RKO (cell line): ENCODE measurements at places on chromosomes 16 and 17.

DNA sequence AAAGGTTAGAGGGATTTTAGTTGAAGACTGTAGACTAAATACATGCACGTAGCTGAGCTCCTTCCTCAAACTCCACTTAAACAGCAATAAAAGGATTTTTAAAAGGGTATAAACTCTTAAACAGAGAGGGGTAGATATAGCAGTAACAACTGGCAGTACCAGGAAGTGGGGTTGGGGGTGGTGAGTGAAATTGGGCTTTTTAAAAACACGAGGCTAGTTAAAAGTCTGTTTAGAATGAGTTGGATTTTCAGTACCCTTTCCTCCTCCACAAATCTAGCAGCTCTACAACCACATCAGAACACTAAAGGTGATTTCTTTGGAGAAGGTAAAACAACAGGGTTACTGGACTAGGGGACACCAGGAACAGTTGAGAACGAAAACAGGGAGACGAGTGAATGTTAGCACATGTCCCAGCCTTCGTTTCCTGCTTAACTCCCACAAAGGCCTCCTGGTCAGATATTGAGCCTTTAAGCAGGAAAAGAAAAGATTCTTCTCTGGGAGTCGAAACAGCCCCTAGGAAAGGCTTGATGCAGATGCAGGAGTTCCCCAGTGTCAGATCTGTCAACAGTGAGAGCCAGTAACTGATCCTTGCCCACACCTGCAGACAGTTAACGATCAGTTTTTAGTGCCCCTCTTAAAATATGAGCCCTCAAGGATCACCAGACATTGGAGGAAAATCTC lies 13.8 kb downstream of the NETO2 start:
- no peak for DNase-seq

GRCh38 chr17:34370997-34371395 lies 8.0 kb upstream of the CCL1 start:
- DNase-seq: no peak

GRCh38 chr17:56982312-56982711 lies 4.4 kb downstream of the SCPEP1 start:
- DNase-seq: no peak

GRCh38 chr17:63405741-63406261 lies 40.3 kb downstream of the CYB561 start:
- peak; percentile 77 for DNase-seq

- DNase-seq: no peak
Observed at GRCh38 chr16:77030600-77030999, 160.4 kb upstream of the MON1B start.

DNA sequence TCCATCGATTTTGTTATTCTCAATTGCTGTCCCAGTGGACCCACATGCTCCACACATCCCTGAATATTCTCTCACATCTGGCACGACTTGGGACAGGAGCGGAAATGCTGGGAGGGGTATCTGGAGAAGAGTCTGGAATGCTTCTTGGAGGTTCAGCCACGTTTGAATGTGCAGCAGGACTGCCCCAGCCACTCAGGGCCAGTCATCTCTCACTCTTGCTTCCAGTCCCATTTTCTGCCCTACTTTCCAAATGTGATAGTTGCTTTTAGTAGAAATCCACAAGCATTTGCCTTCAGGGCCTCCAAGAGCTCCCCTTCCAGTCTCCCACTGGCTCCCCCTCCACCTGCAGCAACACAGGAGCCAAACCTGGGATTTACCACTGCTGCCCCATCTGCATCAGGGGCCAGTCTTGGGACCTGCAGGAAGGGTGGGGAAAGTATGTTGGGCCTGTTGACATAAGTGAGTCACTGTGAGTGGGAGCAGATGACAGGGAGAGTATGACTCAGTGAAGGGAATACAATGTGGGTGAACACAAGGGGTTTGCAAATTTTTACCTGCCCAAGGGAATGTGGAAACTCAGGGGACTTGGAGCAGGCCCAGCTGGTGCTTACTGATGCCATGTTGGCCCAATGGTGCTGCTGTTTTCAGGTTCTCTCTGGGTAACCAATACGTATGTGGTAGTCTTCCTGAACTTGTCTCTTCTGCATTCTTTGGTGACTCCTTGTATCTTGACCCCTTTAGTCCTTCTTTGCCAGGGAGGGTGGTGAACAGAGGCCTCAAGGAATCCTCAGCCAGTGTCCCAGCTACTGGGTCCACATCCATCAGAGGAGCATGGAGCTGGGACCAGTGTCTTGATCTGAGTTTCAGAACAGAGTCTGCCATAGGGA lies 78.8 kb upstream of the CRHR1 start:
- DNase-seq: peak; percentile 68

DNA sequence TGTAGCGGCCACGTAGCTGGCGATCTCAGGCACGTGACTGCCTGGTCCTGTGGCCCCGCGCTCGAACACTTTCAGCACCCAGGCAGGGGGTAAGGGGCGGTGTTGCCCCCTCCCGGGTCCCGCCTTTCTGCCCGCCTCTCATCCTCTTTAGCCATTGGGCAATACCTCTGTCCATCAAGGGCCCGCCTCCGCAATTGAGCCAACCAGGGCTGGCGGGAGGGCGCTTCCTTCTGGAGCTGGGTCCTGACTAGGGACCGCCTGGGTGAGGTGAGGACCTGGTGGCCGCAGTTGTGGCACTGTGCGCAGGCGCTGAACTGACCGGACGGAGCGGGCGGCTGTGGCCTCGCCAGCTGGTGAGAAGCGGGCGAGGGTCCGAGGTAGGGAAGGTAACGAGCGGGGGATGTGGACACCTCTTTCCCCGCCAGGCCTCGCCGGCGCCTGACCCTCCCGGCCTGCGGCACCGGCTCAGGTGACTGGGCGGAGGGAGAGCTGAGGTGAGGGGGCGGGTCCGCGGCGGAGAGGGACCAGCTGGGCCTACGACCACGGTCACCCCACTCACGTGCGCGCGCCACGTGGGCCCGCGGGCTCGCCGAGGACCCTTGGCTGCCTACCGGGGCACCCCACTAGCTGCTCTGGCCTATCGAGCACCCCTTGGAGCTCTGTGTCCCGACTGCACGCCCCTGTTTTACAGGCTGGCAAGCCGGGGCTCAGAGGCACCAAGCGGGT lies at the start of gene PDP2:
Gene PDP2 (plus strand): TSS at position 228 of the 726 bp plus-strand sequence. CDS start 3,770 bp downstream, outside the sequence.
- DNase-seq: peak; percentile 94

DNA sequence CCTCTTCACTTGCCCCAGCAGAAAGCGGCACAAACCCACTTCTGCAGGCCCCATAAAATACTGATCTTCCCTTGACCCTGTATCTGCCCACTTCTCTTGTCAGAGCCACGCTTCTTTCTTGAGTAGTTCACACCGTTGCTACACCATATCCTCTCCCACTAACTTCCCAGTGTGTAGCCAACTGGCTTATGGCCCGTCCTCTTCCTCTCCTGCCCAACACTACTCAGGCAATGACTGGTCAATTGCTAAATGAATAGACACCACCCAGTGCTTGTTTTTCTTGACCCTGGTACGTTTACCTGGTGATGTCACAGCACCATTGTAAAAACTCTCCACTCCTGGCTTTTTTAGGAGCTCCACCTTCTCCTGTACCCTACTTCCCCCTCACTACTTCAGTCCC lies 86.9 kb downstream of the NDEL1 start:
- no peak for DNase-seq

- DNase-seq: peak; percentile 79
Observed at GRCh38 chr17:51764387-51764971, 394.0 kb downstream of the CA10 start.

DNA sequence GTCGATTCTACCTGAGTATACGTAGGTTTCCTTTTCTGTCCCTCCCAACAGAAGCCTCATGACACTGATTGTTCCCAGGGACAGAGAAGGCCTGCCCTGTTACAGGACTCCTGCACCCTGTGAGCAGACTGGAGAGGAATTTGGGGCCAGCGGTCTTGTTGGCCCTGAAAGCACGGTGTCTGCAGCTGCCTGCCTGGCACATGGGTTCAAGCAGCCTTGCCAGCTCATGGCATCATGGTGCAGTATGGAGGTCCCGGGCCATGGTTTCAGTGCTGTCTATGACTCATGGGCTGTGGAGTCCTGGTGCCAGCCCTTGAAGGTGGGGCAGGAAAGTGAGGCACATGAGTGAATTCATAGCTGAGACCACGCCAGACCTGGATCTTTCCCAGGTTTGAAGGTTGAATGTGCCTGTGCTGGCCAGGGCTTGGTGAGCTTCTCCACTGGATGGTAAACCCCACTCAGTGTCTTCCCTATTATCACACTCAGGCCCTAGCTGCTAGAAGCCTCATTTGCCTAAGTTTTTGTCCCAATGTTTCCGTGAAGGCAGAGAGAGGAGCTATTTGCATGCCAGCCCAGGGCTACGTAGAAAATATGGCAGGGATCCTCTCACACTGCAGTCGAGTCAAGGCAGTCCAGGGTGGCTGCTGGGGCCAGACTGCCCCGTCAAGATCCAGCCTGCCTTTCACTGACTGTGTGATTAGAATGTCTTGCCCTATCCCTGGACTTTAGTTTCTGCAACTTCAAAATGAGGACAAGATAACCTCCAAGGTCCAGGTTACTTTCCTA lies 277.2 kb upstream of the CCL2 start:
- DNase-seq: no peak

DNA sequence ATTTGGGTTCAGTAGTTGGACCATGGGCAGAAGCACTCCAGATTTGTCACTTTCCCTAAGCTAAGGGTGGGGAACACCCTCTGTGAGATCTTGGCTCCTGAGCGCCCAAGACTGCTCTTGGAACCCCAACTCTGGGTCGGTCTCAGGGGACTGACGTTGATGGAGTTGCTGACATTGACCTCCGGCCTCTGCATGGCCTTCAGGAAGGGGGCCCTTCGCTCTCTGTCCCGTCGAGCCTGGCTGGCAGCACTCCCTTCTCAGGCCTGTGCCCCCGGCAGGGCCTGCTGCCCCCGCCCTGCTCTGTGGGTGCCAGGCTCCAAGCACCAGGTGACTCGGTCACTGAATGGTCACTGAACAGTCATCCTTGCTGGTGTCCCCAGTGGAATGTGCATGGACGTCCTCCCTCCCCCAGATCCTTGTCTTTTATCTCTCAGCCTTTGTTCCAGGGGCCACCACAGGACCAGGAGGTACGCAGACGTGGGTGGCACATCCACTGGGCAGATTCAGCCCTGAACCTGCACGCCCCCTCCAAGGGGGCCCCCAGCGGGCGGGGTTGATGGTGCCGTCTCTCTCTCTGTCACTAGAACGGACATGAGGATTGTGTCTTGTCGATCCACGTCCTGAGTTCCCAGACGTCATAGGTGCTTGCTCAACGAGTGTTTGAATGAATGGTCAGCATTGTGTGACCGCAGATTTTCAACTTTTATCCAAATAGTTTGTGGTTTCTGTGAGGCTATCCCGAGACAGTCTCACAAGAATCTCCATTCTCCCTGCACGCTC lies 314.5 kb downstream of the SEC14L1 start:
- no peak for DNase-seq

- no peak for DNase-seq
Observed at GRCh38 chr17:8588877-8589554, 41.5 kb downstream of the MYH10 start.

DNA sequence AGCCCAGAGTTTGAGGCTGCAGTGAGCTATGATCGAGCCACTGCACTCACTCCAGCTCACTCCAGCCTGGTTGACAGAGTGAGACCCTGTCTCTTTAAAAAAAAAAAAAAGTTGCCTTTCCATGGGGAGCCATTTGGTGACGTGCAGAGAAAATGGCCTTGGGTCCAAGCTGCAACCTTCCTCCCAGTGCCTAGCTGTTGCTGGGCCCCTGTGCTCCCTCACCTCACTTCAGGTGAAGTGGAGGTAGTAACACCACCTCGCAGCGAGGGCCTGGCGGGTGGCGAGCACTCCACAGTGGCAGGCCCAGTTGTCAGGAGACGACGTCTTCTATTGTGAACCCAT lies 17.4 kb downstream of the SYT17 start:
- no peak for DNase-seq

GRCh38 chr16:79250502-79251098 lies 349.9 kb downstream of the MAF start:
- no peak for DNase-seq

DNA sequence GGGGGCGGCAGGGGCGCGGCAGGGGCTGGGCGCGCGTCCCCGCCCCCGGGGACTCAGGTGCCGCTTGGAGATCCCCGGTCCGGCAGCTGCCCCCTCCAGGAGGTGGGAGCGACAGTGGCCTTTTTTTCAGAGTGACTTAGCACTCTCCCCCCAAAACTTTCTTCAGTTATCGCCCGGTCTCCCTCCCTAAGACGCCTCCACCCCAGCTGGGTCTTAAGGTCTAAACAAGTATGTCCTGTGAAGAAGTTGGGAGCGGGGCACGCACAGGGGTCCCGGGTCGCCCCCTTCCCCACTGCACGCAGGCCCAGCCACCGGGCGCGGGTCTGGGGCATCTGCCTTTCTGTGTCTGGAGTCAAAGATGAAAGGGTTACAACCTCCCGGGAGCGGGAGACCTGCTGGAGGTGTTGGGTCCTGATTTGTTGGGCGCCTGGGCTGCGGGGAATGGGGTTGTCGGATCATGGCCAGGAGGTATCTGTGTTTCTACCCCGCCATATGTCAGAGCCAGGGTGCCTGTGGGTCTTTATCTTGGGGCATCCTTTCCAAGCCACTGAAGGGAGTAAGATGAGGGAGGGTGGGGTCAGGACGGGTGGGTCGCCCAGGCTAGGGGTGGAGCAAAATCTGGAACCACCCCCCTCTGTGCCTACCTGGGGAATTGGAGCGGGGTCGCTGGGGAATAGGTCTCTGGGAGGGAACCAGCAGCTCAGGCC lies 757 bp downstream of the FMNL1 start:
- DNase-seq: no peak

- DNase-seq: no peak
Observed at GRCh38 chr16:1442697-1443096, 1.7 kb downstream of the CCDC154 start.

DNA sequence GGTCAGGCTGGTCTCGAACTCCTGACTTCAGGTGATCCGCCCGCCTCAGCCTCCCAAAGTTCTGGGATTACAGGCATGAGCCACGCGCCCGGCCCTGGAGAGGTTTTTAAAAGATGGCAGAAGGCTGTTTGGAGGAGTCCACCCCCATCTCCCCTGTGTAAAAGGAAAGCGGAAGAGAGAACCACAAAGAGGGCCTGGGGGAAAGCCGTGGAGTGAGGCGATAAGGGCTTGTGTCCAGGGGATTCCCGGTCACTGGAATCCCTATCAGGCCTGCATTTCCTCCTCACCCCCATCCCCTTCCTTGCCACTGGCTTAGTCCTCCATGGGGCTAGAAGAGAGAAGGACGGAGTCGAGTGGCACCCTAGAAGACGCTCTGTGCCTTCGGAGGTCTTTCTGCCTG lies at the start of gene GP1BA:
Gene GP1BA (plus strand): TSS at position 315 of the 400 bp plus-strand sequence. CDS start 328 bp downstream, outside the sequence.
- no peak for DNase-seq

DNA sequence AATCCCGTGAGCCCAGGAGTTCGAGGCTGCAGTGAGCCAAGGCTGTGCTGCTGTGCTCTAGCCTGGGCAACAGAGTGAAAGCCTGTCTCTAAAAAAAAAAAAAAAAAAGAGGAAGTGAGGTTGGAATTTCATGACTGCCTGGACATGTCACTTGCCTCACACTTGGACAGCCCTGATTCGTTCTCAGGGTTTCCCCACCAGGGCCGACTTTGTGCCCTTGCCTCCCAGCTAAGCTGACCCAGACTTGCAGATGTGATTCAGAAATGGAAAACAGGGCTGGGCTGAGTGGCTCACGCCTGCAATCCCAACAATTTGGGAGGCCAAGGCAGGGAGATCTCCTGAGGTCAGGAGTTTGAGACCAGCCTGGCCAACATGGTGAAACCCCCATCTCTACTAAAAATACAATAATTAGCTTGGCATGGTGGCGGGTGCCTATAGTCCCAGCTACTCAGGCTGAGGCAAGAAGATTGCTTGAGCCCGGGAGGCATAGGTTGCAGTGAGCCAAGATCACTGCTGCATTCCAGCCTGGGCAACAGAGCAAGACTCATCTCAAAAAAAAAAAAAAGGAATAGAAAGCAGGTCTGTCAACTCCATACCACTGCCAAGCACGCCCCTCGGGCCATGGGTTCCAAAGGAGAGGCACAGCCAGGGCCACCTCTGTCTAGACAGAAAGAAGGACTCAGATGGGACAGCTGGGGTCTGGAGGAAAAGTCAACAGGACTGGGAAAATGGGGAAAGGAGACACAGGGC lies 46.9 kb downstream of the SOCS1 start:
- DNase-seq: no peak

GRCh38 chr16:67265834-67266233 lies 13.5 kb upstream of the PLEKHG4 start:
- no peak for DNase-seq
